ENCODE measurements at places on chromosomes 3 and 15.

GRCh38 chr3:128323206-128324081 is 143.2 kb downstream of the DNAJB8 start:
- peak; percentile 34 for DNase-seq

- DNase-seq = no peak
These were observed 30.7 kb downstream of the NUP210 start for GRCh38 chr3:13389378-13389777.

- DNase-seq = peak; percentile 62
These were observed 99.0 kb downstream of the TMCC1 start for GRCh38 chr3:129794311-129795185.

DNA sequence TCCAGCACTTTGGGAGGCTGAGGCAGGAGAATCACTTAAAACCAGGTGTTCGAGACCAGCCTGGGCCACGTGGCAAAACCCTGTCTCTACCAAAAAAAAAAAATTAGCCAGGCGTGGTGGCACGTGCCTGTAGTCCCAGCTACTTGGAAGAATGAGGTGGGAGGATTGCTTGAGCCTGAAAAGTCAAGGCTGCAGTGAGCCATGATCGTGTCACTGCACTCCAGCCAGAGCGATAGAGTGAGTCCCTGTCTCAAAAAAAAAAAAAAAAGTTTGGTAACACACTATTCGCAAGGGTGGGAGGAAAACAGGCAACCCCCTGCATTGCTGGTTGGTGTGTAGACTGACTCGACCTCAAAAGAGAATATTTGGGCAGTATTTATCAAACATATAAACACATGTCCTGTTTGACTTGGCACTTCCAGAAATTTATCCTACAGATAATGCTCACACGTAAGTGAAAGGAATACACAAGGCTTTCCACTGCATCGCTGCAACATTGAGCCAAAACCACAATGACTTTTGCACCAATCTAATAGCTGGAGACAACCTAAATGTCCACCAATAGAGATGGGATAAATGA is 3.1 kb upstream of the ANPEP start:
- DNase-seq = no peak

- no peak for DNase-seq
These were observed 20.3 kb downstream of the ACAA1 start for GRCh38 chr3:38116471-38117162.

DNA sequence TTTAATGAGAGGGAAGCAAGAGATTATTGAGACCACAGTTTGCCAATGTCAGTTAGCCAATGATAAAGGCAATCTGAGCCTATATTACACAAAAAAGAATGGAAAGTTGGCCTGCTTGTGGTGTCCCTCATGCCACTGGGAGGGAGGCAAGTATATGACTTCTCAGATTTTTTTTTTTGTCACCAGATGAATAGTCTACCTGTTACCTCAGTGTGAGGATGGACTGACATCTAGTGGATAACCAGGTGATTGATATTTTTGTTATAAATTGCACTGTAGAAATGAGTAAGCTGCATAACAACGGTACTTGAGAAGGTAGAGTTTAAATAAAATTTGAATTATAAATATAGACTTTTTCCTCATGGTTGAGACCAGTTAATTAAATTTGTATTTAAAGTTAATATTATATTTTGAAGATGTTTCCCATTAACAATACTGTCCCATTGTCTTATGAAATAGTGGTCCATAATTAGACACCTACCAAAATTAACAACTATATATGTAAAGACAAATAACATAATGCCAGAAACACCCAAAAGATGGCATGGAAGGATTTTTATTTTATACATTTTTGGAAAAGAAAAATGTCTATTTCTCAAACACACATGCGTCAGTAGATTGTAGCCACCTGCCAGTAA is 237.8 kb upstream of the GADL1 start:
- DNase-seq = no peak

- no peak for DNase-seq
These were observed 183.5 kb upstream of the PRICKLE2 start for GRCh38 chr3:64408770-64409169.

GRCh38 chr3:130870423-130870822 is 23.5 kb upstream of the ATP2C1 start:
- DNase-seq = no peak

DNA sequence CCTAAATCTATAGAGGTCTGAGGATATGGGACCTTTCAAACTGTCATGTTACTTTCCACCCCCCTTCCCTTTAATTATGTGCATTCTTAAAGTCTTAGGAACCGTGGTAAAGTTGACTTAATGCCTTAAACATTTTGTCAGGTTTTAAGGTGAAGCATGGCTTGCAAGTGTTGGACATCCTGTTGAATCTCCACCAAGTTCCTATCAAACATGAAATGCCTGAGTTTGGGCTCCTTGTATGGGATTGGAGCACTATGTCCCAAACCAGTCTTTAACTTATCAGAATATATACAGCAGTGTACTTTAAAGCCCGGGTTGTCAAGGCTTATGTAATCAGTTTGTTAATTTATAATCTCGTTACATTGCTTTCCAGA is 1.1 kb downstream of the SNRK start:
- no peak for DNase-seq

DNA sequence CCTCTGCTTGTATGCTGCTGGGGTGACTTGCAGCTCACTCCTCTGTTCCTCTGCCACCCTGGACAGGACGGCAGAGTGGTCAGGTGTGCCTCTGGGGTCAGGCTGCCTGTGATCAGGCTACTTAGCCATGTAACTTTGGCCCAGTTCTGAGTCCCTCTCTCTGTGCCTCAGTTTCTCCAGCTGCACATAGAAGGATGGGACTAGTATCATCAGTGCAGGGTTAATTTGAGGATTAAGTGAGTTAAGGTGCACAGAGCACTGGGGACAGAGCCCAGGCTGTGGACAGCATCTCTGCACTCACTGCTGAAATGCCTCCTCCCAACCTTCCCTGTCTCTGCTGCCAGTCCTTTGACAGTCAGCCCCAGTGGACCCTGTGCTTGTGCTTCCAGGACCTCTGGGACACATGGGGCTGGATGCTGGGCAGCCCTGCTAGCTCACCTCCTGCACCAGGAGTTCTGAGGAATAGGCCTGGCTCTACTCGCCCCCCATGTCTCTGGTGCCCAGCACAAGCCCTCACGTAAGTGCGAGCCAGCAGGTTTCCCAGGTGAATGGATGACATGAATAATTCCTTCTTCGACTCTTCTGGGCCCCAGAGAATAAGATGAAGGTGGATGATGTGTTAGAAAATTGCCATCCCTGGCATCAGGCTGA is 19.3 kb upstream of the PRR23E start:
- no peak for DNase-seq

GRCh38 chr3:137946356-137946973 is 63.5 kb upstream of the CLDN18 start:
- peak; percentile 11 for DNase-seq

DNA sequence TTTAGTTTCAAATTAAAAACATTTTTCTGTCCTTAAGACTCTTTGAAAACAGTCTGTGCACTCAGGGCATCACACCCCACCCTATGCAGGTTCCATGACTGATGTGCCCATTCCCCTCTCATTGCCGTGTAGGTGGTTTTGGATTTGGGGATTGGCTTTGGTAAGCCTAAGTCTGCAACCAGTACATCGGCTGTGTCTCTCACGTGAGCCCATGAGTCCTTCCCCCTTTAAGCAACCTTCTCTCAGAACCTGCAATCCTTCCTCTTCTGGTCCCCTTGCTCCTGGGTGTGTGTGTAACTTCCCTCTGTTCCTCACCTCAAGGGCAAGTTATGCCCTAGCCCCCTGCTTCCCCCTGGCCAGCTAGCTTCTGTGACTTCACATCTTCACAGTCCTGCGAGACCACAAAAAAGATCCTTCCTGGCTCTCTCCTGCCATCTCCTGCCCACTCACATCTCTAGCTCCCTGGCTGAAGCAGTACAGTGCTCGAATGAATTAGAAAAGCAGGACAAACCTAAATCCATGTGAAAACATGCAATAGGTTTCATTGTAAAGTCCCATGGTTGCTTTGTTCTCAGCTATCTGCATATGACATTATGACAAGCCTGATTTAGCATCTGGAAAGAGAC is 126.7 kb downstream of the UACA start:
- DNase-seq = no peak

DNA sequence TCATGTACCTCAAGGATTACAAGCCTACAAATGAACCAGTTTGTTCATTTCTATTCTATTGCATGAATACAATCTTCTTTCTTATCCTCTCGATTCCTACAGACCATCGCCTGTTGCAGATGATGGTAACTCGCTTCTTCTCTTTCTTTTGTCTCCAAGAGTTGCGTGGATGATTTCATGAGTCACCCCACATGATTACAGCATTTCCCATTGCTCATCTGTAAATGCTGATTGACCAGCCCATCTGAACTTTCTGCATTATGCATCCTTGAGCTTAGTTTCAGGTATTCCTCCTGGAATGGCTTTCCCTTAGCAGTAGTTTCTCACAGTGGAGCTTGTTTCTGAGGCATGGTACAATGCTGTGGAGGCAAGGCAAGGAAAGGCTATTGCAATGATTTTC is 109.6 kb upstream of the TOPAZ1 start:
- no peak for DNase-seq

- DNase-seq = peak; percentile 69
These were observed 53.1 kb downstream of the CACNA2D2 start for GRCh38 chr3:50450209-50450921.

DNA sequence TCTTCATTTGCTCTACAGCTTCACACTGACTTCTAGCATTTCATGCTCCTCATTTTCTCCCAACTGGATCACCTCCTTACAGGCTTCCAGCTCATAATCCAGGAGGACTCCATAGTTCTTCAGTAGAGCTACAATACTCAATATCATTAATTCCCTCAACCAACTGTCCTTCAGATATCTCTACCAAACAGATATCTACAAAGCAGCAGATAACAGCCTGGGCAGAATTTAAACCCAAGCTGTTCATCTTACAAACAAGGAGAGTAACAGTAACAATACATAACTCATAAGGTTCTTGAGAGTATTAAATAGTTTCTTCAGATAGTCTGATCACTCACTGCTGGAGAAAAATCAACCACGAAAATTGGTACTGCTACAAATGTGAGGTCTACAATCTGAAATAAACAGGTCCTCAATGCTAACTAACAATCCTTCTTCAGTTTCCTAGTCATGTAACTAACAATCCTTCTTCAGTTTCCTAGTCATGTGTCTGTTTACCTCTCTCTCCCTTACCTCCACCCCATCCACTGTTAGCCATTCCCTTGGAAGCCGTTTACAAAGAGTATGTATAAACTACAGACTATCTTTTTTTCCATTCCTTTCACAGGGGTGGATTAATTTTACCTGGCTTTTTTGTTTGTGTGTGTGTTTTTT is 5.0 kb downstream of the PEAK1 start:
- no peak for DNase-seq

DNA sequence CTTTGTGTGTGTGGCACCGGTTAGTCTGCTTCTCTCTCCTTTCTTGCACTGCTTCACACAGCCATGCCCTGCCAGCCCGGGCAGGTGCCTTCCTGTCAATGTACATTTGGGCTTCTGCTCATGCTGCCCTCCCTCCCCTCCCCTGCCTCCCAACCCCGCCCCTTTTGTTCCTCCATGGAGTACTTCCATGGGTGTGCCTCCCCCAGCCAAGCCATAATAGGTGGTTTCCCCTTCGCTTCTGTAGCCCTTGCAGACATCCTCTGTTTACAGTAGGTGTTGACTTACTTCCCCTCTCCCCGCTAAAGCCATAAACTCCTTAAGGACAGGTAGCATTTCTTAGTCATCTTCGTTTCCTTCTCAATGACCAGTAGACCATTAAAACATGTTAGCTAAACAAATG is 31.8 kb upstream of the CRTC3 start:
- no peak for DNase-seq

GRCh38 chr3:194756460-194756779 is 70.7 kb downstream of the FAM43A start:
- DNase-seq = no peak

GRCh38 chr3:178676942-178677790 is 140.9 kb downstream of the KCNMB2 start:
- no peak for DNase-seq

DNA sequence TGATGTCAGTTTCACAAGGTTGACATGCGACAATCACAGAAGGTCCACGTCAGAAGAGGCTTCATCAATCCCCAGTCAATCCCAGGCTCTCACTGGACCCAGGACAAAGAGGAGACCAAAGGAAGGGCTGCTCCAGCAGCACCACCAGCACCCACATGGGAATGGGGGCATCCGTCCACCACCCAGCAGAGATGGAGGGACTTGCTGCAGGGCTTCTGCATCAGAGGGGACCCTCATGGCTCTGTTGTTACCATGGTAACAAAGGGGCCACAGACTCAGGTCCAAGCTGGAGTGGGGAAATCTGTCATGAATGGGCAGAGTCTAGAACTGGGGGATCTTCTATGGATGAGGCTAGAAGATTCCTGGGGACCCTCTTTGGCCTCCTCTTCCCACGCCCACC is 13.1 kb downstream of the PLA2G4F start:
- no peak for DNase-seq

DNA sequence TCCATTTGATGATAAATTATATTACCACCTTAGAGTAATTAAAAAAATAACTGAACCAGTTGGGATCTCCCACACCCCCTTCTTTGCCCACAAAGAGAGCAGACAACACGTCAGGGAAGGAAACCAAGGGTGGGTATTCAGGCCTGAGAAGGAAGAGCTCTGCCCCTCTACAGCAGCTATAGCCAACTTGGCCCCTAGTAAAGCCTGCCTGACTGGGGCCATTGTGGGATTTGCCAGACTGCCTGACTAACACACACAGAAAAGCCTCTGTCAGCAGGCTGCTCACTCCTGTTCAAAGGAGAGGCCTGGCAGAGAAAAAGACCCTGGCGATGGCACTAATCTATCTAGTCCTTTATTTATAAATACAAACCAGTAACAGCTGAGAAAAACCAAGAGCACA is 41.4 kb downstream of the ATP8B4 start:
- no peak for DNase-seq

GRCh38 chr15:76931397-76932134 is at the start of gene RCN2:
RCN2 (plus strand) TSS chr15:76931749; CDS start chr15:76931842, 93 bp downstream.
- DNase-seq = peak; percentile 96

DNA sequence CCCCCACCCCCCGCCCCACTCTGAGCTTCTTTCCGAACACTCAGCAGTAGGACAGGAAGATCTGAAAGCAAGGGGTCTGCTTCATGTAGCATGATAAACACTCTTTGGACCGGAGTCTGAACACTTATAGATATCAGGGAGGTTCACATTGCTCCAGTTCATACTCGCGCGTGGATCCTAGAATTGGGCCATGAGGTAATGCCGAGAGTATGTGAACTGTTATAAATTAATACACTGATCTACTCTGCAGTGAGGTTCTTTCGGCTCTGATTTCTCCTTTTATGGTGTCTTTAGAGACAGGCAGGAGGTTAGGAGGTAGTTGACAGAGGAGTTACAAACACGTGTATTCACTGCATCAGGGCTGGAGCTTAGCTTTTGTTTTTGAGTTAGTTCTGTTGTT is 223.0 kb downstream of the THSD4 start:
- no peak for DNase-seq

- no peak for DNase-seq
These were observed 957.1 kb downstream of the FHIT start for GRCh38 chr3:60294181-60294580.
